ENCODE measurements at places on chromosomes 2 and 18.

GRCh38 chr2:138105358-138105757 lies 141.1 kb downstream of the HNMT start:
- no peak for DNase-seq

- no peak for DNase-seq
Observed at GRCh38 chr2:20578266-20578894, 72.5 kb downstream of the HS1BP3 start.

GRCh38 chr2:178074123-178075005 lies 1.8 kb upstream of the PDE11A start:
- DNase-seq, result no peak

DNA sequence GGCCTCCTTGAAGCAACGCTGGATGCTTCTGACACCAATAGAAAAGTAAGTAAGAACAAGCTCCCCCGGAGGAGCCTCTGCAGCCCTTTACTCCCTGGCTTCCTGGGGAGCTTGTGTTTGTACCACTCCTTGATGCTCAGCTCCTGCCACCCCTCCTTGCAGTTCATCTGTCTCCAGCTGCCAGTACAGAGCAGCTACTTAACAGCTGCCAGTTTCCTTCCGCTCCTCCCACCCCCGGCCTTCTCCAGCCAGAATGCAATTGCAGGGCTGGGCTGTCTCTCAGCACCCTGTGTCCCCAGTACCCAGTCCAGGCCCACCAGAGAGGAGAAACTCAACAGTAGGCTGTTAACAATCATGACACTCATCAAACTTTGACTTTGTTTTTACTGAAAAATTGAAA lies 109.4 kb downstream of the AOX1 start:
- no peak for DNase-seq
